ENCODE measurements at places on chromosomes 2 and 18. TPM values are rescaled to one million over a fixed set of nuclear protein-coding genes. Genes with fewer than 3 reads are reported as not detected.

GRCh38 chr2:172924097-172924660 lies 151.5 kb upstream of the MAP3K20 start:
- DNase-seq = no peak

DNA sequence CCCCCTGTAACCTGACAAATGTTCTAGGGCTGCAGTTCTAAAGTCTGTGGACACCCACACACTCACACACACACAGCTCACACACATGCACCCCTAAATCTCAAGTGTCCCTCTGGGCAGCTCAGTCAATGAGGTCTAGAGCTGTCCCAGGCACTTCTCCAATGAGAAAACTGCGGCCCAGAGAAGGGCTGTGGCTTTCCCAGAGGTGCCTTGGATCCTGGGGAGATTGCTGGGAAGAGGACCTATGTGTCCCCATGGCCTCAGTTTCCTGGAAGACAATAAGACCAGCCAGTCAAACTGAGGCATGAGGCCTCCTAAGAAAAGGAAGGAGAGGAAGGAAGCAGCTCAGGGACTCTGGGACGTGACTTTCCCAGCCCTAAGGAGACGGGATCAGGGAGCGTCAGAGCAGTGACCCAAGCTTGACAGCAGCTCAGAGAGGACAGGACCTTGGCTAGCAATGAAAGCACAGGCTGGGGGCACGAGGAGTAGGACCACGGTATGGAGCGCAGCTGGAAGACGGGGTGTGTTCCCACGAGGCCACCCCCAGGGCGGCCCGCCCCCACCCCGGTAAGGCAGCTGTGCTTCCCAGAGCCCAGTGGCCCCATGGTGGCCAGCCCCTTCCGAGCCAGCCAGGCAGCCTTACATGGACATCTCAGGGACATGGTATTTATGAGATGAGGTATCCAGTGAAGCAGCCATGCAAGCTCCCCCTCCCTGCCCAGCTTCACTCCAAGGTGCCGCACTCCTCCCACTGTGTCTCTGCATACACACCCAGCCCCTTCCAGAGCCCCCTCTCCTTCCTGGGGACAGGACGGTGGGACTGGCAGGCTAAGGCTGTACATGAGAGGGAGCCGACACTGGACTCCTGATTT lies 46.0 kb downstream of the TNS1 start:
- no peak for DNase-seq

DNA sequence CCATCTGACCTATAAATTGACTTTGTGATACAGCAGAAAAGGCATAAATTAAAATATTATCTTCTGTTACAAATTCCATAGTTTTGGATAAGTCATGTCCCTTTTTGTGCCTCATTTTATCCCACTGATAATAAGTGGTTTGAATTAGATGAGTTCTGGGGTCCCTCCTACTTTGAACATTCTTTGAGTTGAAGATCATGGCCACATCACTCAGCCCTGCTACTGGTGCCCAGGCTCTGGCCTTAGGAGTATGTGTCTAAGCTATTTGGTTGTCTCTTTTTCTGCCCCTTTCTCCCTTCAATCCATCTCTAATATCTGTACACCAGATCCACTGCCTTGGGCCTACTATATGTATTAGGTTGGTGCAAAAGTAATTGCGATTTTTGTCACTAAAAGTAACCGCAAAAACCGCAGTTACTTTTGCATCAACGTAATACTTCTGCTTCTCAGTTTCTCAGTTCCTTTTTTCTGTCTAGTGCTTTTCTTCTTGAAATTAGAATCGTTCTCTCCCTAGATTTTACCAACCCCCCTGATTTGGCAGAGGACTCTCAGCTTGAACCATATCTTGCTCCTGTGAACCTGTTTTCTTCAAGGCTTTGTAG lies 362.5 kb upstream of the TNP1 start:
- no peak for DNase-seq

- no peak for DNase-seq
Observed at GRCh38 chr2:197152451-197153228, 157.9 kb downstream of the ANKRD44 start.

- DNase-seq = no peak
Observed at GRCh38 chr2:191453761-191454160, 208.6 kb downstream of the MYO1B start.

- no peak for DNase-seq
Observed at GRCh38 chr18:35803551-35803950, 168.9 kb upstream of the RMP24 start.

DNA sequence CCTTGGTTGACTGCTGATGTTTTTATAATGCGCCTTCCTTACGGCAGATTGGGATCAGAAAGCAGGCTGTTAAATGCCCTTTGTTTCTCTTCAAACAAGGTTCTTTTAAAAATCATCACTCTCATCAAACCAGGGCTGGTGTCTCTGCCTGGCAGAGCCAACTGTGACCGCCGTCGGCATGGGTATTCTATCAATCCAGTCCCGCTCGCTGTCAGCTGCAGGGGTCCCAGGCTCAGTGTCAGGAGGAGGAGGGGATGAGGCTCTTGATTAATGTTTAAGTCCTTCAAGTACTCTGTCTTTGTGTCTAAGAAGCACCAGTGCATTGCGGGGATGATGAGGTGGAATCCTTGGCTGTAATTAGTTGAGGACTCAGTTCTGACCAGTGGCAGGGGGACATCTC lies 348.1 kb downstream of the RNF144A start:
- no peak for DNase-seq

DNA sequence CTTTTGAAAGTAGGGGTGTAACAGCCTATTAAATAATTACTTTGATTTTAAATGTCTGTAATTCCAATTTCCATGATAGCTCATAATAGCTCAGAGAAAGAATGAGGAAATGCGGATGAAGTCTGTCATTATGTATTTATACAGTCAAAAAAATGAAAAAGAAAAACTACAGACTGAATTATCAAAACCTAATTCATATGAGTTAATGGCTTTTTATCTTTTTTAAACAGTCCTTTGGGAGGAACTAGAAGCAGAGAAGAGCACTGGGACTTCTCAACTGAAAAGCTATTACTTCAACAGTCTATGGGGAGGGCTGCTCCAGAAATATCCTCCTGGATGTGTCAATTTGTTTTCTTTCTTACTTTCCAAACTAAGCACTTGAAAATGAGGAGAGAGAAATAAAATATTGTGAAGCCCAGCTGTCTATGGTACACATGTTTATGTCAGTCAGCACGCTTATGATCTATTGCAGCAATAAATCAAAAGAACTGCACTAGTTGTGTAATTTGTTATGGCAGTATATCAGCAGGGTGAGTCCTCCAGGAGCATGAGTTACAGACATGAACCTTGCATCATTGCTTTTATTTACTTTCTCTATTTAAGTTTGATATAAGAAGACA lies 1550.2 kb downstream of the LRP1B start:
- DNase-seq = no peak

DNA sequence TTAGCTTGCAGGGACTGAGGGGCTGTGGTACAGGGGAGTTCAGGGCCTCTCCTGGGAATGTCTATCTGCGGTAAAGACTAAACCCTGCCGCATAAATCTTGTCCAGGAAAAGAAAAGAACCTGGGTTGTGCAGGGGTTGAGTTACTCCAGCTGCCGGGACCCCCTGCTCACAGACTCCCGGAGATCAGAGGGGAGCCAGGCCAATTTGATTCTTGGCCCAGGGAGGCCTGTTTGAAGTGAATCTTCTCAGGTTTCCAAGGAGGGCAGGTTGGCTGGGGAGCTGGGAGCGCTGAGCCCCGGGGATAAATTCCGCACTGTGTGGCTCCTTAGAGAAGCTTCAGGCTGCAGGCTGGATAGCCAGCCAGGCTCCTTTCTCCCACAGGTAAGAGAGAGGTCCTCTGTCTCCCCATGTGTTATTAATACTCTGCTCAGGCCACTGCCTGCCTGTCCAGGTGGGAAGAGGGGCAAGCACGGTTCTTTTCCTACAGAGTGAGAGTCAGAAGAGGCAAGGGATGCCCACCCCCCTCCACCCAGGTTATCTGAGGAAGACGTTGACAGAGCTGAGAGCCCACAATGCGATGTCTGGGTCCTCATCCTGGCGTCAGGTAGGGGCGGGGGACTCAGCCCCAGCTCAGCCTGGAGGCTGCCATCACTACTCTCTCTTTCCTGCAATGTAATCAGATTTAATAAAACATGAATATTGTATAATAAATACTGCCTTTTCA lies 82.7 kb downstream of the LONRF2 start:
- DNase-seq = no peak

- DNase-seq = no peak
Observed at GRCh38 chr2:124824441-124824840, 799.4 kb downstream of the CNTNAP5 start.

DNA sequence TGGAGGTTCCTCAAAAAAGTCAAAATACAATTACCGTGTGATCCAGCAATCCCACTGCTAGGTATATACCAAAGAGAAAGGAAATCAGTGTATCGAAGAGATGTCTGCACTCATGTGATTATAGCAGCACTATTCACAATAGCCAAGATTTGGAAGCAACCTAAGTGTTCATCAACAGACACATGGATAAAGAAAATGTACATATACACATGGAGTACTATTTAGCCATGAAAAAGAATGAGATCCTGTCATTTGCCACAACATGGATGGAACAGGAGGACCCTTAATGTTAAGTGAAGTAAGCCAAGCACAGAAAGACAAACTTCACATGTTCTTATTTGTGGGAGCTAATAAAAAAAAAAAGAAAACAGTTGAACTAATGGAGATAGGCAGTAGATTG lies 78.7 kb downstream of the DGKD start:
- no peak for DNase-seq

GRCh38 chr2:113212245-113213060 lies 38.7 kb downstream of the PSD4 start:
- DNase-seq = no peak

DNA sequence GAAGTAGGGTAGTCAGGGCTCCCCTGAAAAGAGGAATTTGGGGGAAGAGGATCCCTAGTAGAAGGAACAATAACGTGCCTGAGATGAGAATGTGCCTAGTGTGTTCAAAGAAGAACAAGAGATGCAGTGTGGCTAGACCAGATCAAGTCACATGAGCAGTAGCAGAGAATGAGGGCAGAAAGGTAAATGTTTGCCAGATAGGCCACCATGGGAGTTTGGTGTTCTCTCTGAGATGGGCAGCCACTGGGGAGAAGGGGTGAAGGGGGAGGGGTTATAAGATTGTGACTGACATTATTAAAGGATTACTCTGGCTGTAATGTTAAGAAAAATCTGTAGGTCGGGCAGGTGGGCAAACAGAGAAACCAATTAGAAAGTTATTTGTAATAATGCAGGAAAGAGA lies 166.0 kb downstream of the LCLAT1 start:
- DNase-seq = no peak

DNA sequence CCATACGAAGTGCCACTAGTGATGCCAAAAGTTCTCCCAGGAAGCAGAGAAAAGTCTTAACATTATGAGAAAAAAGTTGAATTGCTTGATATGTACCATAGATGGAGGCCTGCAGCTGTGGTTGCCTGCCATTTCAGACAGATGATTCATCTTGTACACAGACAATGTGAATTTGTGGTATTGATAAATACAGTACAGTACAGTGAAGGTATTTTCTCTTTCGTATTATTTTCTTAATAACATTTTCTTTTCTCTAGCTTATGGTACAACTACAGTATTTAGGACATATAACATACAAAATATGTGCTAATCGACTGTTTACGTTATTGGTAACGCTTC lies 33.6 kb upstream of the VWC2L start:
- DNase-seq = no peak

GRCh38 chr2:204909791-204910190 lies 364.5 kb downstream of the PARD3B start:
- DNase-seq = no peak

DNA sequence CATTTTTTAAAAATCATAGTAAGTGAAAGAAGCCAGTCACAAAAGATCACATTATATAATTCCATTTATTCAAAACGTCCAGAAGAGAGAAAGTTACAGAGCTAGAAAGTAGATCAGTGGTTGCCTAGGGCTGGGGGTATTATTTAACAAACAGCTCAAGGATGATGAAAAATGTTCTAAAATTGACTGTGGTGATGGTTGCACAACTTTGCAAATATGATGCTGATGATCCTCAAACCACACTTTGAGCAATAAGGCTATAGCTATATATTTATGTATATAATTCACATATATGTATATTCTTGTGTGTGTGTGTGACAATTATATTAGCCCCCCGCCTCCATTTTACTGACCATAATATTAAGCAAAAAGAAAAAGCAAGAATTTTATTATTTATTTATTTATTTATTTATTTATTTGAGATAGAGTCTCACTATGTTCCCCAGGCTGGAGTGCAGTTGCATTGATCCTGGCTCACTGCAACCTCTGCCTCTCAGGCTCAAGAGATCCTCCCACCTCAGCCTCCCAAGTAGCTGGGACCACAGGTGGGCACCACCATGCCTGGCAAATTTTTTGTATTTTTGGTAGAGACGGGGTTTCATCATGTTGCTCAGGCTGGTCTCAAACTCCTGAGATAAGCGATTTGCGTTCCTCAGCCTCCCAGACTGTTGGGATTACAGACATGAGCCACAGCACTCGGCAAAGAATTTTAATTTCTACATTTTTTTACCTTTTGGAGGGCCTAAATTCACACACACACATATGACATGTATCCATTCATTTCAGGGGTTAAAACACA lies 1.9 kb downstream of the WDR12 start:
- DNase-seq = no peak

DNA sequence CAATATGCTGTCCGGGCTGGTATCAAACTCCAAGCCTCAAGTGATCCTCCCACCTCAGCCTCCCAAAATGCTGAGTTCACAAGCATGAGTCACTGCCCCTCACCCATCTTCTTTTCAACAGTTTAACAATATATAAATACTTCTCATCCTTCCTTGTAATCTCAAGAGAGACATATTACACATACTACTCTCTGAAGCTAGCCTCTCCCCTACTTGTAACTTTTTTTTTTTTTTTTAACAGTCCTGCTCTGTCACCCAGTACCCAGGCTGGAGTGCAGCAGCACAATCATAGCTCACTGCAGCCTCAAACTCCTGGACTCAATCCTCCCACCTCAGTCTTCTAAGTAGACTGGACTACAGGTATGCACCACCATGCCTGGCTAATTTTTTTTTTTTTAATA lies 5.7 kb downstream of the GFPT1 start:
- no peak for DNase-seq

DNA sequence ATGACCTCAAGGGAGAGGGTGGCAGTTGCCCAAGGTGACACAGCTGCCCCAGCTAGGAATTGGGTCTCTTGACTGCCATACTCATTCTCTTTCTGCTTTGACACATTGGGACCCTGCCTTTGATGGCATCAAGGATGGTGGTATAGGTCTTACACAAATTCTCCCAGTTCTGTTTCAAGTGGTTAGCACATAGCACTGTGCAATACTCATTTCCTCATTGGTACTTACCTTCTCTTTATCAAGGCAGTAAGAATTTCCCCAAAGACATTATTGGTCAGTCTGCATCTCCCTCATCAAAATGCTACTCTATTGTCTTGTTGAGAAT lies 35.9 kb upstream of the CCDC93 start:
- DNase-seq = no peak

The ALPP gene
- not detected for total RNA-seq

The NMUR1 gene
- total RNA-seq = 1.1 TPM

The STPG4 gene
- 0.20 TPM for total RNA-seq

The CTLA4 gene
- 1.6 TPM for total RNA-seq

The QPCT gene
- 7.9 TPM for total RNA-seq

The ITGB1BP1 gene
- total RNA-seq = 75.2 TPM

The TMEM198 gene
- total RNA-seq = 4.4 TPM
